ENCODE measurements at places on chromosomes 11 and 22.
A peak's percentile ranks its signal among the peaks of the same experiment; 100 is the strongest.

DNA sequence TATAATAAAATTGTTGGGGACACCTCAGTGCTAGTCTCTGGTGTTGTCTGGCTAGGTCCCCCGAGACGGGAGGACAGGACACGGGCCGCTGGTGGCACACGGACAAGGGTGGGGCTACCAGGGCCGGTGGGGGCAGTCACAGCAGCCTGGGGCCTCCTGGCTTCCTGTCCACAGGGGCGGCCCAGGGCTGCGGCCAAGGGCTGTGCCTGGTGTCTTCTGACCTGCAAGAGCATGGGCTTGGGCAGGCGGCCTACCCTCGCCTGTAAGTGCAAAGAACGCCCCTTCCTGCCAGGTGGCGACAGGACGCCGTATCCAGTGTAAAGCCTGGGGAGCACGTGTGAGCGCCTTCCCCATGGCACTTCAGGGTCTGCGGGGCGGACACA lies 3.6 kb downstream of the LRFN4 start:
- no peak for DNase-seq

DNA sequence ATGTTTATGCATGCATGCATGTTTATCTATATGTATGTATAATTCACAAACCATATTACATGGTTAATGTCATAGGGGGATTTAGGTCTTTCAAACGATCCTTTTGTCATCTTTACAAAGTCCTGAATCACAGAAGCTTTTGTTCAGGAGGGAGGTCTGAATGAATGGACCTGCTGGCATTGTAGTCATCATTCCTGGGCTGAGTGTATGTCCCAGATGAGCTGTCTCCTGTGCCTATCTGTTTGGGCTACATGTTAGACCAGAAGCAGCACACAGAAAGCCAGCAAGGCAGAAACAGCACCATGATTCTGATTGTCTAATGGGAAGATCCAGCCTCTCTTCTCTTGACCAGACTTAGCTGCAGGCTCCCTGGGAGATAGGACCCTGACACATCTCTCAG lies 69.5 kb downstream of the ADM start:
- no peak for DNase-seq

GRCh38 chr11:93983542-93984195 lies 37.5 kb upstream of the HEPHL1 start:
- no peak for DNase-seq

DNA sequence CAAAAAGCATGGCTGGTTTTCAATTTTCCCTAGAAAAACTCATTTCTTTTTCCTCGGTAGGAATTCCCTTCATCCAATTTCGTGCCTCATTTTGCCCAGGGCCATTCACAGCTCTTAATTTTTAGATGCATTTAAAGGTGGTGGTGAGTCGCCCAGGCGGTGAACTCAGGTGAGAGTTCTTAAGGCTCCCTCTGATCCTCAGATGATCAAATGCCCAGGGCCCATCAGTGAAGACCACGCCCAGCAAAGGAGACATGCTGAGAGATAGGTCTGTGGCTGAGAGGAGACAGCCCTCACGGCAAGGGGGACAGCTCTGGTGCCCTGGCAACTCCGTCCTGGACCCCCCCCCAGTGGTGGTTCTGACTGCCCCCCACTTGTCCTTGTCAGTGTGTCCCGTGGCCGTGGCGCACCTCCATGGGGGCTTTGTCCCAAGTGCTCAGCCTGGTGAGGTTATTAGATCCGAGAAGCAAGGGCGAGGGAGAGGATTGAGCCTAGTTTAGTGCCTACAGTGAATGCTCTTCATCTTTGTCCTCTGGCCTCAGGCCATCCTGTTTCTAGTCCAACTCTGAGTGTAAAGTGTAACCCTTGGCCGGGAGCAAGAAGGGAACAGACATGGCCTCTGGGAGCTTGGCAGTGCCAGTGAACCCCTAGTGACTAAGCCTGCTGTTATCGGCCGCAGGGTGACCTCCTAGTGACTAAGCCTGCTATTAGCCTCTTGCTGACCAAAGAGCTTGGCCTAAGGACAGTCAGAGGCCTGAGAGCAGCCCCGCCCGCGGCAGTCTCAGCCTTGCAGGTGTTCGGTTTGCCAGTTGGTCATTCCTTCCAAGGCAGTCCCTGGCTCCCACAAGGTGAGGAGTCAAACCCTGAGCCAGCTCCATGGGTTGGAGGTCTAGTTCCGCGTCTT lies 83.5 kb downstream of the CTTN start:
- DNase-seq = peak; percentile 57

GRCh38 chr11:8997451-8997850 lies 6.3 kb downstream of the NRIP3 start:
- no peak for DNase-seq

DNA sequence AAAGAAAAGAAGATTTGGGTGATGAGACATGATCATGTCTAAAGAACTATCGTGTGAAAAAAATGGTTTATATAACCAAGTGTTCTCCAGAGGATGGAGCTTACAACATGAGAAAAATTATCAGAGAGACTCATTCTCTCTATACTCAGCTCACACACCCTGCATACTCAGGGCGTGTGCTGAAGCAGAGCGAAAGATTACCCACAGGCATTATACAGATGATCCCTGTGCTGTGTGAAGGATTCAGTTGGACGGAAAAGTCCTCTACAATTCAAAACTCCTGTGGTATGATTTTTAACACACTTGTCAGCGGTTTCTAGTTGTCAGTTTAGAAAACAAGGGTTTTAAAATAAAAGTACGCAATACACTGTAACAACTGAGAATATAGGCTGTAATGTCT lies 267.3 kb downstream of the DLG2 start:
- DNase-seq = no peak

DNA sequence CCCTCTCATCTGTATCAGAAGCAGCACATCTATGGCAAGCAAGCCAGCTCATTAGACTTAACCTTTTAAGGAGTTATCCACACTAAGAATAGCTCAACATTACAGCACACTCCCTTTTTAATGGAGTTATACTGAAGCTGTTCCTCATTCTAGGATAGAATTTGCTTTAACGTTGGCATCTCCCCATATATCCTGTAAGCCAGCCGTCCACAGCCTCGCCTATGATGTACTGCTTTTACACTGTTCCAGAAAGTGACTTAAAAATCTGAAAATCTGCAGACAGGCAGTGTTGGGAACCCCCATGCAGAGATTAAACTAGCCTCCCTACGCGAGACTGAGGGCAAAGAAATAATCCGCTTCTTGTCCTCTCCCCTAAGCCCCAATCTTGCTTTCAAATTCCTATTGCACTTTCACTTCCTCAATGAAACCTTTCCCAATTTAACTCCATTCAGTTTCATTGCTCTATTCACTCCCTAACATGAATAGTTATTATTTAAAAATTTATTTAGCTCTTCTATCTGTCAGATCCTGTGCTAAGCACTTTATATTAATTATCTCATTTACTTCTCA lies 225.0 kb downstream of the BLID start:
- DNase-seq = no peak

All from Right ventricle myocardium inferior (tissue), 1 donor.